NCI-H2081 (cell line): ENCODE measurements at places on chromosomes 12 and 14.

DNA sequence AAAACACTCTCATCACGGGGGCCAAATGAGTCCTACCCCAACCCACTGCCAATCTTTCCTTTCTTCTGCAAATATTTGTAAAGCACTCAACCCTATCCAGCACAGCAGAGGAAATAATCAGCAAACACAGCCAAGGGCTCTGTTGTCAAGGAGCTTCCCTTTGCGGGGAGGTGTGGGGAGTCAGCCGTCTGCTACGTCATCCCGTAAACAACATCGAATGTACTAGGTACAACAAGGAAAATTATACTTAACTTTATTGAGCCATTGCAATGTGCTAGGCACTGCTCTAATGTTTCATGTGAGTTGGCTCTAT is 22.8 kb downstream of the TMEM63C start:
- peak; percentile 97 for DNase-seq

- DNase-seq, result no peak
Observed at GRCh38 chr12:772056-772697, 19.8 kb downstream of the WNK1 start.

DNA sequence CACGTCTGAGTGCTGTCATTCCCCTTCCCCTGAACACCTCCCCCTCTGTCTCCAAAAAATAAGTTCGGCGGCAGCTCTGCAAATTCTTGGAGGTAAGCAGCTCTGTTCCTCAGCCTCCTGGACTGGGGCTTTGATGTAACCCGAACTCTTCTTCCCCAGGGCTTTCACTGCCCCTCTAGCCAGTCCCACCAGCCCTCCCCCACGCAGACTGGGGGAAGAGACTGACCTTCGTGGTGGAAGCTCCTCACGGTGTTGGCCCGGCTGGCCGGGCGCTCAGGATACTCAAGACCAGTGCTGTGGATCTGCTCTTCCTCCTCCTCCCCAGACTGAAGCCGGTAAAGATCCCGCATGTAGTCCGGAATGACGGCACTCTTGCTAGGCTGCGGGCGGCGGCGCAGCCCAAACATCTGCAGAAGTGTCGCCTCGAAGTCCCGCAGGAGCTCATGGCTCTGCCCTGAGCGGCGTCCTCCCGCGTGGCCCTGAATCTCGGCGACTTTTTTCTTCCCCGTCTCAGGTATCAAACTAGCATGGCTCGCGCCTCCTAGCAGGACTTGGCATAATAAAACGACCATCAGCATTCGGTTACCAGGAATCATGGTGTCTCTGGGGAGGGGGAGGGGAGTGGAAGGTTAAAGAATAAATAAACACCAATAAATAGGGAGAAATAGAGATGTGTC is 4.9 kb downstream of the BMP4 start:
- no peak for DNase-seq

DNA sequence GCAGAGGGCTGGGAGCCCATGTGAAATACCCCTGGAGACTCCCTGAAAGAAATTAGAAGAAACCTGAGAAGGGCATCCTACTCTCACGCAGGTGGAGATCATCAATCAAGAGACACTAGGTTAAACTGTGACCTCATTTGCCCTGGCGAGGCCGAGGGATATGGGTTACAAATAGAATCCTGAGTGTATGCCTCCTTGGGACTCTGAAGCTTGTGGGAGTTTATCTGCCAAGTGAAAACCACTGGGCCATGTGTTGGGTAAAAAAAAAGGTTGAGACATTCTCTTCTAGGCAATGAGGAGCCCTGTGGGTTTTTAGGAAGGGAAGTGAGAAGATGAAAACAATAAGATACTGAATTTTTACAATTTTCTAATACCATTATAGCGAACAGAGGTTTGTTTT is 160.7 kb upstream of the ARID2 start:
- no peak for DNase-seq

- no peak for DNase-seq
Observed at GRCh38 chr12:57276935-57277563, 26.1 kb upstream of the STAC3 start.

GRCh38 chr14:99529899-99530298 is 48.7 kb downstream of the CCNK start:
- no peak for DNase-seq

GRCh38 chr12:86349196-86349595 is 93.0 kb upstream of the MGAT4C start:
- peak; percentile 3 for DNase-seq

DNA sequence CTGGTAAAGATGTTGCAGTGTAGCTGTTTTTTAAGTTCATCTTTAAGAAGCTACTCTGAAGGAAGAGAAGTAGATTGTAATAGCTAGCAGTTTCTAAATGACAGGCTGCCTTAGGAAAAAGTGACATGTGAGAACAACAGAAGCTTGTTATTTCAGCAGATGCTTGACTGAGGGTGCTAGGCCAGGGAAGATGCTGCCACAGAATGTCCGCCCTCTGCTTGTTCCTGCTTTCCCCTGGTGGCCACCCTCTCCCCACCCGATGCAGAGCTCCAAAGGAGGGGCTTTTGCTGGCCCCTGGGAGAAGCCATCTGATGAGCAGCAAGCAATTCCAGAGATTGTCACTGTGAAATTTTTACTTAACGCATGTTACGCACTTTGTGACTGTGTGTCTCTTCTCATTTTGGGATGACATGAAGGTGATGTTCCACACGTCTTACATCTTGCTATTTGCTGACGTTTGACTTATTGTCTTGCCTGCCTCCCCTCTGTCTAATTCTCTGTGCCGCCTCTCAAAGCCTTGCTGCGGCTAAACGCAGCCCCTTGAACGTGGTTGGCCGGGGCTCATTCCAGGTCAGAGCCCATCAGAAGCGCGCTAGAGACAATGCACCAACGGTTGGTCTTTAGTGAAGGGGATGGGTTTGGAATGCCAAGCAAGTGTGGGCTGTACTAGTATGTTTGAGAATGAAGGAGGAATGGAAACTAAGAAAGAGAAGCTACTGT is 44.8 kb downstream of the WDR20 start:
- no peak for DNase-seq

DNA sequence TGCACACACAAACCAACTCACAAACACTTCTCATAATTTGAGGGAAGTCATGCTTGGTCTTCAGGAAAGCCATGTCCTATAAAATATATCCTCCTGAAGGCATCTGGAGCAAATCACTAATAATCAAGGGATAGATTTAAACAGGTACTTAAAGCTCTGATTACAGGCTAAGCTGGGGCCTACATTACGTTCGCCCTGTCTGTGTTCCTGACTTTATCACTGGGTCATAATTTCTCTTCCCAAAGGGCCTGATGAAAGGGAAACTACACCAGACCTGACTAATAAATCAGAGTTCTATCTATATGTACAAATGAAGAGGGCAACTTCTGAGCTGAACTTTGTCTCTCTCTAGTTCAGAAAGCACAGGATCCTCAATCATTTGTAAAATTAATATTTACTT is 43.9 kb upstream of the RASSF8 start:
- DNase-seq, result no peak

DNA sequence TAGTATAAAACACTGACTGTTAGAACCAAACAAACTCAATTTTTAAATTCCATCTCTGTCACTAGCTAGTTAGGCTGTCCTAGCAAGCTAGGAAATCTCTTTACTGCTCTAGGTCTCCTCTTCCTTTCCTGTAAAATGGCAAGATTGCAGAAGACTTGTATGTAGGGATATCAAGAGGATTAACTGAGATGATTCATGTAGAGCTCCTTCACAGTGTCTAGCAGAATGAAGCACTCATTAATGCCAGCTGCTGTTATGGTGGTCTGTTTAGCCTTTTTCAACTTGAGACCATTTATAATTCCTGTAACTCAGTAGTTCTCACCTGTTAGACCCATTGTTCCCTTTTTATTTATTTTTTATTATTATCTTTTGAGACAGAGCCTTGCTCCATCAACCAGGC is 67.8 kb upstream of the KCNH3 start:
- DNase-seq, result no peak

- peak; percentile 20 for DNase-seq
Observed at GRCh38 chr14:23299211-23299957, 3.3 kb downstream of the PPP1R3E start.

DNA sequence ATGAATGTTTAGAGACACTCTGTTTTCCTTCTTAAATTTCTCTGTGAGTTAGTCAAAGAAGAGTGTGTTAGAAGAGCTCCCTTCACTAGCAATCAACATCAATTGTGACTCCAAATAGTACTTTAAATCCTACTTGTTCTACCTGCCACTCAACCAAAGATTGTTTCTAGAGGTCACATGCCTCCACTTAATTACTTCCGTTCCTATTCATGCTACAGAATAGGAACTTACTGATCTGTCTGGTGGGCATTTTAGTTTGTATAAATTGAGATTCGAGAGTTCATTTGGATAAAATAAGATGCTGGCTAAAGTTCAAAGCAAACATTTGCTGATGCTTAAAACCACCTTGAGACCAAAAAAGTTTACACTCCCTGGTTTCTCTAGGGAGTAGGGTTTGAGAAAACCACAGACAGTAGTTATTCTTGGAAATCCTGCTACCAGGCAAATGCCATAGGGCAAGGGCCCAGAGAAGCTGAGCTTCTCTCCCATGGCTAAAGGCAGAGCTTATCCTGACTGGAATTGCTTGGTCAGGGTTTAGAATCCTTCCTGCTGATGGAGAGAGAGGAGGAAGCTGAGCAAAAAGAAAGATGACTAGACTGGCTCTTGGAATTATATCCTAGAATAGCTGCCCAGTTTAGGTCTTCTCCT is 389.6 kb upstream of the ATP2B1 start:
- no peak for DNase-seq

GRCh38 chr14:24313913-24314312 is 2.6 kb downstream of the LTB4R start:
- DNase-seq, result no peak
